ENCODE measurements at places on chromosomes 12 and 14.
A peak's percentile ranks its signal among the peaks of the same experiment; 100 is the strongest.

DNA sequence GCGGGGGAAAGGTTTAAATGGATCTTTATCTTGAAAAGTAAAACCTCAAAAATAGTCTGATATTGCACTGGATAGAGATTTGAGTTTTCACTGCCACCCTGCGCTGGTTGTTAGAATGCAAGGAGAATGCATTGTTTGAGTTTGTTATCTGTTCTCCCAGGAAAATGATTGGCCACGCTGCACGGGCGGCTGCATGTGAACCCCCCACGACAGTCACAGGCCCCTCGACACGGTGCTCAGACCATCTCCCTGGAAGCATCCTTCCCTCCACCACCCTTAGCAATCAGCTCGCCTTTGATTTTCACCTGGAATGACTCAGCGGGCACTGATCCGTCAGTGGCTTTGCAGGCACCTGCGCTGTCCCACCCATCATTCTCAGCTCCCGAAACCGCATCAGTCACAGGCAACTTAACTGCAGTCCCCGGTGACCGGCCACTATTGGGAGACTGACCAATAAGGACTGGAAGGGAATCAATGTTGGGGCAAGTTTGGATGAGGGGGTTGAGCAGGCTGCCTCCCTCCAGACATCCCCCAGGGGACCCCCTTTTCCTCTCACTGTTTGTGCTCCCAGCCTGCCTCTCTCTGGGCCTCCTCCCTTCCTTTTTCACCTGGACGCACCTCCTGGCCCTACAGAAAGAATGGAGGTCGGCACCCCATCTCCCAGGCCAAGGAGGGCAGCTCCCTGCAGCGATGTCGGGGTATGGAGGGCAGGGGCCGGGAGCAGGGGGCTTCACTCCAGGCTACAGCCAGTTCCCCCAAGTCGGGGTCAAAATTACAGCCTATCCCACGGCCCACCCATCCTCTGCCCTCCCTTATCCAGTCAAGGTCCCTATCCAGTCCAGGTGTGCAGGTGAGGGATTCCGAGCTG lies 28.5 kb upstream of the C14orf180 start:
- DNase-seq = no peak

- no peak for DNase-seq
Measured at GRCh38 chr14:96747006-96747405, 50.2 kb upstream of the VRK1 start.

DNA sequence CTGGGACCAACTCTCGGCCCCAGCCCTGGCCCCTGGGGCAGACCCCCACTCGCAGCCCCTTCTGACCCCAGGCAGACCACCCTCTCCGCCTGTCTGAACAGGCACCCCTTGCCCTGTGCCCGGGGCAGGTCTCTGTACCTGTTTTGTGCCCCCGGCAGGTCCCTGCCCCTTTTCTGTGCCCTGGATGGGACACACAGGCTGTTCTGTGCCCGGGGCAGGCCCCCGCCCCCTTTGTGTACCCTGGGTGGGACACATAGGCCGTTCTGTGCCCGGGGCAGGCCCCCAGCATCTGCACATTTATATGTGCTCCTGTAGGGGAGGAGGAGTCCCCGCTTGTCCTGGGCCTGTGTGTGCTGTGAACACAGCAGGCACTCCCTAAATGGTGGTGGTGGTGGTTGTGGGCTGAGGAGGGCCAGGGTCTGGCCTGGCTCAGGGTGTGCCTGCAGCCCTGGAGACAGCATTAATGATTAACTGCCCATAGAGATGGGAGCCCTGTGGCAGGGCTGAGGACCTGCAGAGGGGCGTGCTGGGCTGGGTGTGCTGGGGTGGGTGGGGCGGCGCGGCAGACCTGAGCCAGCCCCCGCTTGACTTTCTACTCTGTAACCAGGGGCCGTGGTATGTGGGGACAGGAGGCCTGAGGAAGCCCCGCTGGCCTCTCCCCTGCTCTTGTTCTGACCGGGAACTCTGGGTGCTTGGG lies 3.7 kb downstream of the FBRSL1 start:
- no peak for DNase-seq

GRCh38 chr12:42744539-42745182 lies 155.1 kb upstream of the PRICKLE1 start:
- no peak for DNase-seq

DNA sequence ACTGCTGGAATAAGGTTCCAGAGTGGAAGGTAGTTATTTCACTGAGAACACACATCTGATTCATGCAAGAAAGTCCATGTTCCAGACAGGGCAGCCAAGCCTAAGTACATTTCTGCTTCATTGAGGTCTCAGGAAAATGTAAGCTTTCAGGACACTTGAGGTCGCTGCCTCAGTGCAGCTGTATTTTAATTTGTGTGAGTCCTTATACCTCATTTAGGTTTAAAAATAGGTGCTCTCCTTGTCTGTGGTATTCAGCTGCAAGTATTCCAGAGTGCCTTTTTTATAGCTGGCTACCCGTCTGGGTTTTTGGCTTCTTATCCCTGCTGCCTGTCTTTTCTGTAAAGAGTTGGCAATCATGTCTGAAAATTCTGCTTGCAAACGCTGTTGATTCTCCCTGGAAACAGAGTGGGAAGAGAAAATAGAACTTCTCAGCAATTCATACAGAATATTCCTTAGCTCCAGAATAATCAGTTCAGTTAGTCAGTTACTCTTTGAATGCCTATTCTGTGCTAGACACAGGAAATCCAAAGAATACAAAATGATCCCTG lies 45.3 kb upstream of the PLBD1 start:
- DNase-seq = no peak

DNA sequence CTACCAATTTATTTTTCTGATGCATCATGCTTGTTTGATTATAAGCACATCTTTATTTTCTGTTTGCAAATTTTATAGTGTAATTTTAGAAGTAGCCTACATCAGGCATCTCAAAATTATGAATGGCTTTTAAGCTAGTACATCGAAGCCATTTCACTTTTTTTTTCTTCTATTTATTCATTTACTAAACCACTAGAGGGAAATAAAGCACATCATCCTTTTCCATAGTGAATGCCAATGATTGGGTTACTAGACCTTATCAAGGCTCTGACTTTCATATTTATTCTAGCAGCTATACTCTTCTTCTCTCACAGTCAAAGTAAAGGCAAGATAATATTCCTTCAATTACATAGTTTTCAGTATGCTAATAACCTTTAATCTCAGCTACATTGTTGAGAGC lies 736.4 kb upstream of the LRFN5 start:
- DNase-seq = no peak

- DNase-seq = no peak
Measured at GRCh38 chr12:4438834-4439596, 6.6 kb downstream of the FGF6 start.

DNA sequence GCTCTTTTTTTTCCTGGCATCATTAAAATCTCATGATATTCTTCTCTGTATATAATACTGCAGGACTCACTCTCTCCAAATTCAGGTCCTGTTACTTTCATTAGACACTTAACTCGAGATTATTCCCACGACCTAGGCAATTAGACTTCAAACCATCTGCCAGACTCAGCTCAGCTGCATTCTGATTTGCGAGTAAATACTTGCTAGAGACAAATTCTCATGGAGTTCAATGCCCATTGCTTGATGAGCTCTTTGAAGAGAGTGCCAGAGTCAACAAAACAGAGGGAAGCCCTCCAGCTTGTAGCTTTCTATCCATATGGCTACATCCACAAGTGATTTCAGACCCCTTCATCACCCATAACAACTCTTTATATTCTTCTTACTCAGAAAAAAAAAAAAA lies 88.3 kb downstream of the GTF2A1 start:
- no peak for DNase-seq

DNA sequence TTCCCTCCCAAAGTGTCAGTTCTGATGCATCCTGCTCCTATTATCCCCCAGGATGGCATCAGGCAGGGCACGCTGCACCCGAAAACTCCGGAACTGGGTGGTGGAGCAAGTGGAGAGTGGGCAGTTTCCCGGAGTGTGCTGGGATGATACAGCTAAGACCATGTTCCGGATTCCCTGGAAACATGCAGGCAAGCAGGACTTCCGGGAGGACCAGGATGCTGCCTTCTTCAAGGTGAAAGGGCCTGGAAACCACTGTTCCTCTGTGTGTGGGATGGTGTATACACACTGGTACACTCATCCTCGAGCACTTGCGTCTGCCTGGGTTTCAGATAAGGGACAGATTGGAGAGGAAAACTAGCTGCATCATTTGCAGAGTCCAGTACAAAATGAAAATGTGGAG lies 1.0 kb downstream of the IRF9 start:
- DNase-seq = no peak

DNA sequence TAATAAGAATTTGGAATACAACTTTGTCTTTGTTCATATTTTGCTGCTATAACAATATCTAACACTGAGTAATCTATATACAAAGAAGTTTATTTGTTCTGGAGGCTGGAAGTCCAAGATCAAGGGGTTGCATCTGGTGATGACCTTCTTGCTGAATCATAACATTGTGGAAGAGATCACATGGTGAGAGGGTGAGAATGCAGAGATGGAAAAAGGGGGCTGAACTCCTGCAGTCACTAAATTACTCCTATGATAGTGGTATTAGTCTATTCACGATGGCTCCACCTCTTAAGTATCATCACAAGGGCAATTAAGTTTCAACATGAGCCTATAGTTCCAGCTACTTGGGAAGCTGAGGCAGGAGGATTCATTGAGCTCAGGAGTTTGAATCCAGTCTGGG lies 4.5 kb upstream of the AKAP6 start:
- DNase-seq = no peak

DNA sequence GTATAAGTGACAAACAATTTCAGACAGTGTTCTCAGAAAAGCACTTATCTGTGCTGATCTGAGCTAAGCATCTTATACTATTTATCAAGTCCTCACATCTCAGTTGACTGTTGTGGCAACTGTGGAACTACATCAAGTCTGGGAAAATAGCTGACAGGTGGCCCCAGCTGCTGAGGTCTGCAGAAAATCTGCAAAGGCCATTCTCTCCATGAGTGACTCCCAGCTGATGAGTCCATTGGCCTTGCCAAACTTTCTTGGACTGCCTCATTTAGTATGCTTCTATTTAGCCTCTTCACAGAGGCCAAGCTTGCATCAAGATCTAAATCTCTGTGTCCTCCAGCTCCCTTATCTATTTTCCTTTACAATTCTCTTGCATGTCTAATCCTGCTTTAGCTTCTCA lies 174.5 kb upstream of the RBM19 start:
- no peak for DNase-seq

DNA sequence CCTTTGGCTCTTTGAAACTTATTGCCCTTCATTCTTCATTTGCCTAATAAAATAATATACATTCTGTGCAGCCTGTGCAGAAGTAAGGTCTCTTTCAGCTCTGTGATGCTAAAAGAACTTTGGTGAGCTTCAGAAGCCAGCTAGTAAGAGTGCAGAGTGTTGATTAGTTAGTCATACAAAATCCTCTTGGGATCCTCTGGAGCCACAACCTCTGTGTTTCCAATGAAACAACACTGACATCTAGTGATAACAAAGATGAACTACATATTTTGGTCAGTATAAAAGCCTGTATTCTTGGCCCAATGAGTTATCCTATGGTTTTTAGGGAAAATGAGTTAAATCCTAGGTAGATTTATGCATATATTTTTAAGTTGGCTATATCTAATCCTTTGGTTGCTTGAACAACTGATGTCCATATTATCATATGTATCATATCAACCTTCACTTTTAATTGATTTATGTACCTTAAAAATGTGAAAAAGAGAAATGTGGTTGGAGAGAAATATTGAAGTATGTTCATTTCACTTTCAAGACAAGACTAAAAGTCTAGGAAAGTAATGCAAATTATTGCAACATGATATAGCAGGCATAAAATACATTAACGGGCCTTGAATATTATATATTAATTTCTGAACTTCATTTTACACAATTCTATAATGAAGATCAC lies 158.4 kb downstream of the KLHL28 start:
- peak; percentile 4 for DNase-seq

- DNase-seq = no peak
Measured at GRCh38 chr12:94145191-94145983, 3.0 kb upstream of the PLXNC1 start.

- no peak for DNase-seq
Measured at GRCh38 chr12:4645023-4645422, 3.8 kb downstream of the AKAP3 start.

DNA sequence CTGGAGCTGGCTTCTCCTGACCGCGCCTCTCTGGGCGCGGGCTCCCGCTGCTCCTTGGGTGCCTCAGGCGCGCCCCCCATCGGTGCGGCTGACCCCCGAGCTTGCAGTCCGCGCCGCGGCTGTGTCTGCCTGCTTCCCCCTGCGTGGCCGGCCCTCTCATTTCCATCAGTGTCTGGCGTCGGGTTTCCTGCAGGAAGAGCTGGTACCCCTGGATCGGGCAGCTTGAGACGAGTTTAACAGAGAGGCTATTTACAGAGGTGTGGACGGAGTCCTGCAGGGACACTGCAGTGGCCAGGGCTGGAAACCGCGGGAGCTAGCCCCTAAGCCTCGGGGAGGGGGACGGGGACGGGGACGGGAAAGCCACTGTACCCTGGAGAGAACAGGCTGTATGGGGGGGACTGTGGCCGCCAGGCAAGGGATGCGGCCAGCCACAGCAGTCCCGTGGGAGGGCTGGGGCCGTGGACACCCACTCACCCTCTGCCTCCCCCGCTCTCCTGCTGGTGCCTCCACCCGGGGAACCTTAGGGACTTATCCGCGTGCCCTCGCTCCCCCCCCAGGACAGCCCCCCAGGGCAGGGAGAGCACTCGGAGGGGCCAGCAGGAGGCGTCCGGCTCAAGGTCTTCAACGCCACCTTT lies 3.7 kb upstream of the CACNA2D4 start:
- DNase-seq = no peak

- no peak for DNase-seq
Measured at GRCh38 chr12:113096675-113097461, 38.7 kb downstream of the RASAL1 start.

DNA sequence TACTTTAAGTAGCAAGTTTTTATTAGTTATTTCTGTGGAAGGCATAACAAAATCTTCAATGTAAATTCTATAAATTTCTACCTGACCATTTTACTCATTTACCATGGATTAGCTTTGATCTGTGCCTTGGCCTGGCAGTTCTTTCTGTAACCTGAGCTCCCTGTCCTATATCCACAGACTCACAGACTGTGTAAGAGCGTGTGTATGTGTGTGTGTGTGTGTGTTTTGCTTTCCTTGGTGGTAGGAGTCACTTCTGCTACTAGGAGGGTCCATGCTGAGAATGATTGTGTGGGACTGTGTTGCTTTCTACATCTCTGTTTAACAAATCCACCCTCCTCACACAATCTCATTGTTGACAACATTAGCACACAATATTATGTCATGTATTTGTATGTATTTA lies 221.2 kb upstream of the PELI2 start:
- DNase-seq = no peak

DNA sequence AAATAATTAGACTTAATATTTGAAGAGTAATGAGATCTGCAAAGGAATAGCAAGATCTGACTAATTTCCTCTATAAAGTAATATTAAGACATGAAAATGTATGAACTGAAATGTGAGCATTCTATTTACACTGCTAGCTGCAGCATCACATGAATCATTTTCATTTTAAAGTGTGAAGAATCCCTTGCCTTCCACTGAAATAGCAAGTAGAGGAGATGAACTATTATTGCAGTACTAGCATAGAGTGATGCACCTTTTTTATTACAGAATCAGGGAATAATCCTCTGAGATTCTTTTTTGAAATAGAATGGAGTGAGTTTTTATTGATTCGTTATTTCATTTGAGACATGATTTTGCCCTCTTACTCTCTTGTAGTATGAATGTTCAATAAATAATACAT lies 281.9 kb upstream of the NAV3 start:
- no peak for DNase-seq
